ENCODE measurements at places on chromosomes 13 and 19. TPM values are rescaled to one million over a fixed set of nuclear protein-coding genes. Genes with fewer than 3 reads are reported as not detected.

ZNF492 gene
- 1.2 TPM for polyA plus RNA-seq

ATXN8OS gene
- 0.12 TPM for polyA plus RNA-seq

- peaks cover 8% of the 10 kb centered on the region for H3K36me3 ChIP-seq
- peaks cover 59% of the 10 kb centered on the region for H3K4me1 ChIP-seq
- no peak for DNase-seq
These were observed 2.5 kb upstream of the GPX4 start for GRCh38 chr19:1101337-1101698.

DNA sequence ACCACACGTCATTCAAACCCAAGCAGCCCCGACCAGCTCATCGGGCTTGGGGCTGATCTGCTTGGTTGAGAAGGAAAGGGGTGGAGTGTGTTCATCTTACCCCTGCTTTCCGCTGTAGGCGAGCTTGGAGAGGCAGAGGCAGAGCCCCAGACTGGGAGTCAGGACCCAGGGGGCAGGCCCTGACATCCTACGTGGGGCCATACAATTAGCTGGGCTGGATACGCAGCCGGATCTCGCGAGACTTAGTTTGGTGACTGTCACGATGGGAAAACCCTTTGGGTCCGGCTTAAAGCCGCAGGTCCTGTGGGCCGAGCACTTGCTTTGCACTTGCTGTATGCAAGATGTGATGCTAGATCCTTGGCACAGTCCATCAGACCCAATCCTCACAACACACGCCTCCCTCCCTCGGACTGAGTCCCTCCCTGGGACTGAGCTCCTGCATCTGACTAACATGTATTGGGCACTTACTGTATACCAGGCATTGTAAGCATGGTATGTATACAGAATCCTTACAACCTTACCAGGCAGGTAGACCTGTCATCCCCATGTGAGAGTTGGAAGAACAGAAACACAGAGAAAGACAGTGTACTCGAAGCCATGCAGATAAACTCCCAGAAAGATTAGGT lies 3.7 kb downstream of the CEACAM16 start:
- peaks cover under 1% of the 10 kb centered on the region for H3K4me1 ChIP-seq
- no peaks in the 10 kb centered on the region for H3K27me3 ChIP-seq
- DNase-seq, result no peak
- no peak overlapping the region for H3K4me3 ChIP-seq
- no peak overlapping the region for H3K27ac ChIP-seq

DNA sequence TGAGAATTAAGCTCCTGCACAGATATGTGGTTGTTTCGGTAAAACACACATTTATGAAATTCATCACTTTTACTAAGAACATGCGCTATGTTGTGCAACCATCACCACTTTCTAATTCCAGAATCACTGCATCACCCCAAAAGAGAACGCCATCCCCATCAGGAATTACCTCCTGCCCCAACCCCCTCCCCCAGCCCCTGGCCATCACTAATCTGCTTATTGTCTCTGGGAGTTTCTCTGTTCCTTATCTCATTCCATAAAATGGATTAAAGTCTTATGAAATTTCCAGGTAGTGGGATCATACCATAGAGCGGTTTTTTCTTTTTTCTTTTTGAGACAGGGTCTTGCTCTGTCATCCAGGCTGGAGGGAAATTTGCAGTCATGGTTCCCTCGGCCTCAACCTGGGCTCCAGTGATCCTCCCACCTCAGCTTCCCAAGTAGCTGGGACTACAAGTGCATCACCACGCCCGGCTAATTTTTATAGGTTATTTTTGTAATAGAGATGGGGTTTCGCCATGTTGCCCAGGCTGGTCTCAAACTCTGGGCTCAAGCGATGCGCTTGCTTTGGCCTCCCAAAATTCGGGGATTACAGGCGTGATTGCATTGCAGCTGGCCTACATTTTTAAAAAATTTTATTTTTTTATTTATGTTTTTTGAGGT lies 3.5 kb downstream of the ZSCAN5B start:
- H3K27ac ChIP-seq, result no peak overlapping the region
- H3K36me3 ChIP-seq, result no peaks in the 10 kb centered on the region
- DNase-seq, result no peak
- H3K4me1 ChIP-seq, result no peaks in the 10 kb centered on the region
